Cardiac septum (tissue), 1 donor: ENCODE measurements at places on chromosomes 7 and 10.

GRCh38 chr7:26060733-26061677 is 91.0 kb upstream of the NFE2L3 start:
- no peak for DNase-seq

DNA sequence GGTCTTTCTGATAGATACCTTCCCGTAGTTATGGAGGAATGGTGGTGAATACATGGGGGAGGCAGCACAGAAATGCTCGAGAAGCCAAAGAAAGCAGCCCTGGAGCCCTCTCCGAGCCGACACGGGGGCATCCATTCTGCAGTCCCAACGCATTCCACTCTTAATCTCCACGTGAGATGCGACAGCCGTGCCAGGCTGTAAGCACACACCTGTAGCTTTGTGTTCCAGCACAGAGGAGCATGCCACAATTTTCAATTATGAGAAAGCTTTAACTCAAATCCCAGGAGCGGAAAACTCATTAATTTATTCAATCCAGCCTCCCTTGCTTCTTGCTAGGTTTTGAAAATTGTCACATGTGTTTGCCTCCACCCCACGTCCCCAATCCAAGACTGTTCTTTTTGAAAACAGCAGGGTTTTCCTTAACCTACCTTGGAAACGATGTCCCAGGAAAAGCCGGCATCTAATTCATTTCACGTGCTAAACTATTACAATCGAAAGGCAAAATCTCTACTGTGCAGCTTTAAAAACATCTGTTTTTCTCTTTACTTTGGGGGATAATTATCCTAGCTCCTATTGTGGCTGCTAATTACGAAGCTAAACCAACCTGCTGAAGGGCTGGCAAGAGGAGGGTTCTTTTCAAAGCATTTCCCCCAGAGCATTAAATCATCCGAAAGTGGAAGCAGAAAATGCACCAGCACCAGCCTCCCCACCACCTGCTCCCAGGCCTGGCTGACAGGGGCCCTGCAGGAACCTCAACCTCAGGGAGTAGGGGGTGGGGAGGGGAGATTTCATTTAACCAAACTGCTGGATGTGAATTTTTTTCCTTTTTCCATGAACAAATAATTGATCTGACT is 56.0 kb upstream of the CHST15 start:
- no peak for DNase-seq

DNA sequence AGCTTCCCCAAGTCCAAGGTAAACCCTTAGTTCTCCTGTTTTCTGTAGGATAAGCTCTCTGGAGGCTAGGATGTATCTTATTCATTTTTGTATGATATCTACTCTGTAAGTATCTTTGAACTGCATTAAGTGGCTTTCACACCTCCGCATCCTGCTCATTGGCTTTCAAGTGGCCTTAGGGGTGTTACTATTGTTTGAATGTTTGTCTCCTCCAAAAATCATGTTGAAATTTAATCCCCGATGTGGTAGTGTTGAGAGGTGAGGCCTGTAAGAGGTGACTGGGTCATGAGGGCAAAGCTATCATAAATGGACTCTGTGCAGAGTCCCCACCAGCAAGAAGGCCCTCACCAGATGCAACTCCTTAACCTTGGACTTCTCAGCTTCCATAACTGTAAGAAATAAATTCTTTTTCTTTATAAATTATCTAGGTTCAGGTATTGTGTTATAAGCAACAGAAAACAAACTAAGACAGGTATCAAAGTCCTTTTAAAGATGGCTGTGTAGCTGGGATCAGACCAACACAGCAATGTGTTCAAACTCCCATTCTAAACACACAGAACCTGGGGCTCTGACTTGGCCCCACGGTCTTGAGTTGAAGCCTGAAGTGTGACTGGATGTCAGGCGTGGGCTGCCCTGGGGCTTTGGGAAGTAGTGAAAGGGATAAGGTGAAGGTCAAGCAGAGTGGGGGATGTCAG is 25.9 kb downstream of the TBXAS1 start:
- DNase-seq: no peak

GRCh38 chr10:34513636-34514035 is 301.5 kb downstream of the PARD3 start:
- no peak for DNase-seq

DNA sequence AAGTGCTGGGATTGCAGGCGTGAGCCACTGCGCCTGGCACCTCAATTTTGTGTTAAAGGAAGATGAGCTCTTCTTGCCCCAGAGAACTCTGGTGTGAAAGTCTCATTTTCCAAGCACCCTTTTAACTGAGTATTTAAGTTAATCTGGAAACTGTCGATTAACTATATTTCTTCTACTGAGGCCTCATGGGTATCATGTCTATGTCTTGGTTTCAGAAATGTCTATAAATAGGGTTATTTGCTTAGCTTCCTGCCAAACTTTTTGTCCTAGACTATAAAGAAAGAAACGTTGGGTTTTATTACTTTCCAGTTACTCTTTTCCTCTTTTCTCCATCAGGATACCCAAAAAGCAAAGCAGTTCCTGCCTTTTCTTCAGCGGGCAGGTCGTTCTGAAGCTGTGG is 102.4 kb downstream of the LRRC4 start:
- no peak for DNase-seq

DNA sequence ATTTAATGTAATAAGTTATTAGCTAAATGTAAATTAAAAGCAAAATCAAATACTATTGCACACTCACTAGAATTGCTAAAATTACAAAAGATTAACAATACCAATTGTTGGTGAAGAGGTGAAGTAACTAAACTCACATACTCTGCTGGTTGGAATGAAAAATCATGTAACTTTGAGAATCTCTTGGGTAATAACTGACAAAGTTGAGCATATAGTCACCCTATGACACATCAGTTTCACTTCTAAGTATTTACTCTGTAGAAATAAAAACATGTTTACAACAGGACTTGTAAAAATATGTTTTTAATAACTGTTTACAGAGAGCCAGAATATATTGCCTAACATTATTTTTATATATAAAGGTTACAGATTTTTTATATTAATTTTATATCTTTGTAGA is 33.6 kb downstream of the CNTNAP2 start:
- DNase-seq: no peak

DNA sequence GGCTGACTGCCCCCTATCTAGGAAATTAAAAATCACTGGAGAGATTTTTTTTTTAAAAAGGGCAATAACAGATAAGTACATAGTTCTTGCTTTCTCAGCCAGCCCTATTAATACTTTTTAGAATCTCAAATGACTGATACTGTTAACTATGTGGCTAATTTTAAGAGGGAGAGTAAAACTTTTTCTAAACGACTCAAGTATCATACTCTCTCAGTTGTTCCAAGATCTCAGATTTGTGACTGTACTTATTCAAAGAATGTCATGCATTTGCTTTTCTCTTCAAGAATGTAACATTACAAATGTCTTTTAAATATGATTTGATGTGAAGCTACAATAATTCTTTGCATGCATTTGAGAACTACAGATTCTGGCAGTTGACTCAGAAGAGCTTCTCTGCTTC is 55.4 kb upstream of the RAB11FIP2 start:
- no peak for DNase-seq

DNA sequence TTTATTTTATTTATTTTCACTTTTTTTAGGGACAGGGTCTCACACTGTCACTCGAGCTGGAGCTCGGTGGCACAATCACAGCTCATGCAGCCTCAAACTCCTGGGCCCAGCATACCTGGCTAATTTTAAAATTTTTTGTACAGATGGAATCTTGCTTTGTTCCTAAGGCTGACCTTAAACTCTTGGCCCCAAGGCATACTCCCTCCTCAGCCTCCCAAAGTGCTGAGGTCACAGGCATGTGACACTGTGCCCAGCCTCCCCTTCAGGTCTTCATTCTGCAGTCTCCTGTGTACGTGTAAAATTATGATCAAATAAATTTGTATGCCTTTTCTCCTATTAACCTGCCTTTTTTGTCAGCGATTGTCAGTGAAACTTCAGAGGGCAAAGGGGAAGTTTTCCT is 17.8 kb upstream of the TCTN3 start:
- no peak for DNase-seq

DNA sequence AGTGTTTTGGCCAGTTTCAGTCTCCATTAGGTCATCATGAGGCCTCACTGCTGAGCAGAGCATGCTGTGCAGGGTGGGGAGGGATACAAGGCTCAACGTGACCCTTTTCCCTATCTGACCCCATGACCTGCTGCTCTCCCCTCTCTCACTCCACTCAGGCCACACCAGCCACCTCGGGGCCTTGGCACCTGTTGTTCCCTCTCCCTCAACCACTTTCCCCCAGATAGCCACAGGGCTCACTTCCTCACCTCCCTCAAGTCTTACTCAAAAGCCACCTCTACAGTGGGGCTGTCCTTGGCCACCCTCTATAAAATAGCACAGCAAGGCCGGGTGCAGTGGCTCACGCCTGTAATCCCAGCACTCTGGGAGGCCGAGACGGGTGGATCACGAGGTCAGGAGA is 13.9 kb downstream of the SH3PXD2A start:
- no peak for DNase-seq

DNA sequence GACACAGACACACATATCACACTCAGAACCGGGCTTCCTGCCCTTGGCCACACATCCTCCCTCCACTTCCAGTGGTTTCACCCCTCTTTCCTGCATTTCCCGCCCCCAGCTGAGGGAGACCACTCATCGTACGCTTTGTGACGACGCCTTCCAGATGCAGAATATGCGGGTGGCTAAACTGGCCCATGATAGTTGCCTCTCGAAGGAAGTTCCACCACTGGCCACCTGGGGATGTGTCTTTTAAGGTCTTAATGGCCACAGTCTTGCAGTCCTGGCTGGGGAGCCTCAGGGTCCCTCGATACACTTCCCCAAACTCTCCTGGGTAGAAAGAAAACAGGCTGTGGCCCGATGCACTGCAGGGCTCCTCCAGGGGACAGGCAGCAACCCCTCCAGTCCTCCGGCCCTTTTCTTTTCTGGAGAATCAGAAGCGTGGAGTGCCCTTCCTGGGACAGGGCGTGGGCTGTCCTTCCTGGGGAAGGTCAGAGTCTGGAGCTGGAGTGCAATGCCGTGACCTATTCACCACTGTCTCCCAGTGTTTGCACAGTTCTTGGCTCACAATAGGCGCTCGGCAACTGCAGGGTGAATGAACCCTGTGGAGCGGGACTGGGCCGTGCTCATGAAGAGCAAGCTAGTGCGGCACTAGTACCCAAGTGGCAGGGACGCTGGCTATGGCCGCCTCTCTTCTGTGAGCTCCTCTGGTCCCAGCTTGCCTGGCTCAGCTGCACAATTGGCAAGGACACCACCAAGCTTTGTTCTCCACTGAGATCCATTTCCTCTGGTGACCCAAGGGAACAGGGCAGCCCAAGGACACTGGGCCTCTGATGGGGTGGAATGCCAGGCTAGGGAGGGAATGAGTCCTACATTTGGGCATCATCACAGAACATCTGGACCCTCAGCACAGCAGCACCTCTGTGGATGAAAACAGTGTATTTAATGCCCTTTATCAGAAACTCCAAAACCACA is 13.2 kb downstream of the EPHA1 start:
- no peak for DNase-seq
